ENCODE measurements at places on chromosomes 13 and 19.

DNA sequence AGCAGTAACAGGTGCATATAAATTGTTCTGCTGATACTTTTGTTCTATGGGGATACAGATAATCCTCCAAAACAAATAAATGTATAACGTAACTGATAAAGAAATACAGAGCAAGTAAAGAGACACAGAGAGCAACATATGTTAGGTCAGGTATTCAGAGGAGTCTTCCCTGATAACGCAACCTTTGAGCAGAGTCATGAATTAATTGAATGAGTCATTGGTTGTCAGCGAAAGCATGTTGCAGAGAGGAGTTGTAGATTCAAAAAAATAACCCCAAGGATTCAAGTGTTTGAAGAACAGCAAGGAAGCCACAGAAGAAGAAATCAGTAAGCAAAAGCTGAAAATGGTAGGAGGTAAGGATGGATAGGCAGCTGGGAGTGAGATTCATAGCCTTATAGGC, 245.2 kb downstream of the TBC1D4 start:
- DNase-seq = no peak

GRCh38 chr13:85525411-85525810, 273.8 kb downstream of the SLITRK6 start:
- no peak for DNase-seq

DNA sequence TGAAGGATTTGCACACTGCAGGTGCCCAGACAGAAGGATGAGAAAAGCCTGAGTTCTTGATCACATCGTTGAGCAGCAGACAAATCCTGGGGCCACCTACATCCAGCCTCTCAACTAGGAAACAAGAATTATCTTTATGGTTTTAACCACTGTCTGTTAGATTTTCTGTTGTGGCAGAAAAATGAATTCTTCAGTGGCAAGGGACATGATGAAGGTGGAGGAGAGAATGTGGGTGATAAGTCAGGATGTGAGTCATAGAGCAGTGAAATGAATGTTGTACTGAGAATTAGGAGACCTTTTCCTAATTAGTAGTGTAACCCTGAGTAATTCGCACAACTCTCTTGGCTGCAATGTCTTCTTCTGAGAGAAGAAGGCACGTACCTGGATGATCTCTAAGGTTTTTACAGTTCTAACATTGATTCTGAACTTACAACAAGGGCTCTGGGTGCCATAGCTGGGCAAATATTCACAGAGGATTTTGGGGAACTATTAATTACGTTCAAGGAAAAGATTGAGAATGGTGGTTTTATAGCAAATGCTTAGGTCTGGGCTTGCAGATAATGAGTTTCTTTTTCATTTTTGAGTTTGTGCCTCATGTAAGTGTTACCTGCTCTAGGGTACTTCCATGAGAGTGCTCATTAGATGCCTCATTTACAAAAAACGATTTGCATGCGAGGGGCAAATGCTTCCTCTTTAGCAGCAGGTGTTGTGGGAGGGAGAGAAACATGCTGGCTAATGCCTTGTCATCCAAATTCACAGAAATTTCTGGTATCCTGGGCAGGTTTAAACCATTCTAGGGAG, 111.0 kb upstream of the KL start:
- no peak for DNase-seq

DNA sequence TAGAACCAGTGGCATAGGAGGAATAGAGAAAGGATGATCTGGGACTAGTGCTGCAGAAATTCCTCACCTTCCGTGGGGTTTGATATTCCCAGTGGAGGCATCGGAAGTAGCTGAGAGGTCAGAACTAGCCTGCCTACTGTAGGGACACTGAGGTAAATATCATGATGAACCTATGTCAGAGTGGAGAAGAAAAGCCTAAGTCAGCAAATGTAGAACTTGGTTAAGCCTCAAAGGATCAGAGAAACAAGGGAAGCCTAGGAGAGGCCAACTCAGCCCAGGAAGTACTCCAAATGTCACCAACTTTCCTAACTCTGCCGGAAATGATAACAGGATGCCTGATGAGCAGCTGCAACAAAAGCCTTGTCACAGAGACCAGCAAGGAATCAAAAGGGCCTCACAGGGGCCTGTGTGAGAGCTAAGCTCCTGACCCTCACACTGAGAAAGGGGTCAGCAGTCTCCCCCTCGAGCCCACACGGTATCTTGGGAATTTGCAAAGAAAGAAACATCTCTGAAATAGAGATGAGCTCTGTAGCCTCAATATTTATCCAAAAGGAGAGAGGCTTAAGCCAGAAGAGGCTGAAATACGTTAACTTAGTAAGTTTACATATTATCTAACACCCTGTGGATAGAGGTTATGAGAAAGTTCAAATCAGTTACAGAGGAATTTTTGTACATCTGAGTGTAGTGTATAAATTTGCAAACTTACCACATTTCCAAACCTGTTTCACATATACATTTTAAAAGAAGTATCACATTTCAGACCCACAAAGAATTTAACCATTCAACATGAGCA, 1064.3 kb downstream of the DIAPH3 start:
- DNase-seq = no peak

DNA sequence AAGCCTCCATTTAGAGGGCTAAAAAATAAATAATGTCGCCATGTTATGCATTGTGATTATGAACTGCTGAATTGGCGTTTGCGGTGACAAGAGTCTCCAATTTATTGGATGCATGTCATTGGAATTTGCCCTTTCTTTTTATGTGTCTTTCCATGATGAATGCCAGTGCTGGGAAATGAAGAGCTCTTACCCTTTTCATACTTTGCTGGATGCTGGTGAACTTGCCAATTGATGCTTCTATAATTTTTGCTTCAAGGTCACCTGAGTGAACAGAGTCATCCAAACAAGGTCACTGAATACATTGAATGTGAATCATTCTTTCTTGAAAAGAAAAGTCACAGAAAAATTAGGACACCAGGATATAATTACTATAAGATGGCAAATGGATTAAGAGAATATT, 348.2 kb downstream of the OXGR1 start:
- no peak for DNase-seq

DNA sequence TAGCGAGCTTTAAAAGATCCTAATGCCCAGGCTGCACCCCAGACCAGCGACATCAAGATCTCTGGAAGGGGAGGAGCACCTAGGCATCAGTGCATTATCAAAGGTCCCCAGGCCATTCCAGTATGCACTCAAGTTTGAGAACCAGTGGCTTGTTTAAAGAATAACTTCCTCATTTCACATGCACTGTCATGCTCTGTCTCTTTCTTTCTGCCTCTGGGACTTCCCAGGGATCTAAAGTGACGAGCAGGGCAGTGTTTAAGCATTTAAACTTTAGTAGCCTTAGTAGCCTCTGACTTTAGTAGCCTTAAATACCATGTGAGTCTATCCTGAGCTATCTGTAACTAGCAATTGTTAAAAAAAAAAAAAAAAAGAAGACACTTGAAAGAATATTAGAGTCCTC, 8.9 kb upstream of the FARP1 start:
- no peak for DNase-seq

DNA sequence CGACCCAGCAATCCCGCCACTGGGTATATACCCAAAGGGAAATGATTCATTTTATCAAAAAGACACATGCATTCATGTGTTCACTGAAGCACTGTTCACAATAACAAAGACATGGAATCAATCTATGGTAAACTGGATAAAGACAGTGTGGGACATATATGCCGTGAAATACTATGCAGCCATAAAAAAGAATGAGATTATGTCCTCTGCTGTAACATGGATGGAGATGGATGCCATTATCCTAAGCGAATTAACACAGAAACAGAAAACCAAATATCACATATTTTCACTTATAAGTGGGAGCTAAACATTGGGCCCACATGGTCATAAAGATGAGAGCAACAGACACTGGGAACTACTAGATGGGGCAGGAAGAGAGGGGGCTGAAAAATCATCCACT, 345.0 kb downstream of the UQCRFS1 start:
- DNase-seq = no peak

GRCh38 chr13:111937777-111938311, 129.1 kb upstream of the SOX1 start:
- no peak for DNase-seq

DNA sequence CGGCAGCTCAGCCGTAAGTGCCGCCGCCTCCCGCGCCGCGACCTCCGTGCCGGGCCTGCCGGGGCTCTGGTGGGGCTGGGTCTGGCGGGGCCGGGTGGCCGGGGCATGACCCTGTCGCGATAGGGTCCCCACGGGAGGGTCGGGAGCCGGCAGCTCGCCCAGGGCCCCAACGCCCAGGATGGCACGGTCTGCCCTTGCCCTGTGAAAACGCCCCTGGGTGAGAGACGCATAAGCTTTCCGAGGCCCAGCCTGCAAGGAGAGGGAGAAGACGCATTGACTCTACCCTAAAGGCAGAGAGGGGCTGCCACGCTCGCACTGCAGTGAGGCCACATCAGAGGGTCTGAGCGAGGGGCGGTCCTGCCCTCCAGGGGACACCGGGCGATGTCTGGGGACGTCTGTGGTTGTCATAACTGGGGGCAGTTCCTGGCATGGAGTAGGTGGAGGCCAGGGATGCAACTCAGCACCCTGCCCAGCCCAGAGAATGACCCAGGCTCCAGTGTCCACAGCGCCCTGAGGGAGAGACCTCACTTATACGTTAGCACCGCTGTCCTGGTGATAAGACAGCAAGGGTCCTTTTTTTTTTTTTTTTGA, 539 bp downstream of the ZNF554 start:
- no peak for DNase-seq

DNA sequence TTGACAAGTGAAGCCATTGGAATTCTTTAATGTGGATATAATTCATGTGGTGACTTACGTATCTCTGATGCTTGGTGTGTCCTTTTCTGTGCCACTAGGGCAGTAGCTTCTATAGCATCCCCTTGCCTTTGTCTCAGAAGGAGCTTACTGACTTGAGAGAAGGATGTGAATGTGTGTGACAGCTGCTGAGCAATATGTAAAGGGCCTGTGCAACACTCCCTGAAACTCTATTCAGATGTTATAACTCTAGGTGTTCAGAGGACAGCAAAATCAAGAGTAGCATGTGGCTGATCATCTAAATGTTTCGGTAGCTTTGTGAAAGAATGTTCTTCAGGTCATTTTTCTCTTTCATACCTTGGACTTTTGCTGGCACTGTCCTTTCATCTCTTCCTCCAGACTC, 189.5 kb downstream of the LMO7 start:
- no peak for DNase-seq

DNA sequence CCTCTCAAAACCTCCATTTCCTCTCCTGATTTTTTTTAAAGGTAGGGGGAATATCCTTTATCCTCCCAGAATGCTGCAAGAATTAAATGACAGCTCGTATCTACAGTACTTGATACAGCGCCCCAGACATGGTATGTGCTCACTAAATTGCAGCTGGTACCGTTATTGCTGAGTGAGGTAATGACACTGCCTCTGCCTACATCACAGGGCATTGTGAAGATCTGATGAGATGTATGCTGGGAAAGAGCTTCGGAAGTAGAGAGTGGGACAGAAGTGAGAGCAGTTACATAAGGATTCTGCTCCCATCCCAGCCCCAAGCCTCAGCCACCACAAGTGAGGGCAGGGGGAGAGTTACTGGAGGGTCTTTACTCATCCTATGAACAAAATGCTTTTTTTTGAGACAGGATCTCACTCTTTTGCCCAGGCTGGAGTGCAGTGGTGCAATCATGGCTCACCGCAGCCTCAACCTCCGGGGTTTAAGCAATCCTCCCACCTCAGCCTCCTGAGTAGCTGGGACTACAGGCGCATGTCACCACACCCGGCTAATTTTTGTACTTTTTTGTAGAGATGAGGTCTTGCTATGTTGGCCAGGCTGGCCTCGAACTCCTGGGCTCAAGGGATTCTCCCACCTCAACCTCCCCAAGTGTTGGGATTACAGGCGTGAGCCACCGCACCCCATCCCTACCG, 1.7 kb upstream of the FKRP start:
- DNase-seq = no peak

DNA sequence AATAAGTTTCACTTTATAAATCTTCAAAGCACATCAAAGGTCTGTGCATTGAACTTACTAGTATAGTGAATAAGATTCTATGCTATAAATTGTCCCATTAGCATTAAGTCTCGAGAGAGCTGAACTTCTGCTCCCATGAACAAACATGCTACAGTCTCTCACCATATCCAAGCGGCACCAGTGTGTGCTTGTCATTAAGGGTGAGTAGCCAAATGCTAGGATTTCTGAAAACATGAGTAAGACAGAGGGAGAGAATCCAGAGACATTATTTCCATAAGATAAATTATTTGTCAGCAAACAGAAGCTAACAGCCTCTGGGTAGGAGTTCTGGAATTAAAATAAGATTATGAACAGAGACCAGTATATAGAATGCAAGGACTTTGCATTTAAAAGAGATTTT, 2882.5 kb downstream of the PCDH9 start:
- DNase-seq = no peak

DNA sequence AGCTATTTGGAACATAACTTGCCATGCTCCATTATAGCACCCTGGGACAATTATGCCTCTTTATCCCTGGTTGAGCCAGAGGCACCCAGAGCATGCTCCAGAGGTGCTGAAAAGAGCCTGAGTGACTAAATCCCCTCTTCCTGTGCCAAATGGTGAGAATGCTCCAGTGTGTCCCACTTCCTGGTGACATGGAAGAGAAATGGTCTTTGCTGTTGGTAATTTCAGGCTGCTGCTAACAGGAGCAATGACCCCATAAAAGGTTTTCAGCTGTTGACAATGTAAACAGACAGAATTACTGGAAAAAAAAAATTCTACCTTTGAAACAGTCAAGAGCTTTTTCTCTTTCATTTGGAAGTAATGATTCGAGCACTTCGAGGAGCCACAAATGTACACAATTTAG, 341.8 kb downstream of the FGF9 start:
- no peak for DNase-seq

GRCh38 chr19:47310819-47311218, 1.2 kb downstream of the C5AR1 start:
- DNase-seq = no peak

- no peak for DNase-seq
These were observed 1.7 kb downstream of the ELL start for GRCh38 chr19:18519962-18520847.

- DNase-seq = no peak
These were observed 5.7 kb upstream of the MRPS31 start for GRCh38 chr13:40776681-40777165.
